Ascending aorta (tissue), 2 donors: ENCODE measurements at places on chromosomes 13 and 19. TPM values are rescaled to one million over a fixed set of nuclear protein-coding genes. Genes with fewer than 3 reads are reported as not detected.

GRCh38 chr19:41276231-41276630 lies 12.1 kb downstream of the HNRNPUL1 start:
- no peak for DNase-seq

DNA sequence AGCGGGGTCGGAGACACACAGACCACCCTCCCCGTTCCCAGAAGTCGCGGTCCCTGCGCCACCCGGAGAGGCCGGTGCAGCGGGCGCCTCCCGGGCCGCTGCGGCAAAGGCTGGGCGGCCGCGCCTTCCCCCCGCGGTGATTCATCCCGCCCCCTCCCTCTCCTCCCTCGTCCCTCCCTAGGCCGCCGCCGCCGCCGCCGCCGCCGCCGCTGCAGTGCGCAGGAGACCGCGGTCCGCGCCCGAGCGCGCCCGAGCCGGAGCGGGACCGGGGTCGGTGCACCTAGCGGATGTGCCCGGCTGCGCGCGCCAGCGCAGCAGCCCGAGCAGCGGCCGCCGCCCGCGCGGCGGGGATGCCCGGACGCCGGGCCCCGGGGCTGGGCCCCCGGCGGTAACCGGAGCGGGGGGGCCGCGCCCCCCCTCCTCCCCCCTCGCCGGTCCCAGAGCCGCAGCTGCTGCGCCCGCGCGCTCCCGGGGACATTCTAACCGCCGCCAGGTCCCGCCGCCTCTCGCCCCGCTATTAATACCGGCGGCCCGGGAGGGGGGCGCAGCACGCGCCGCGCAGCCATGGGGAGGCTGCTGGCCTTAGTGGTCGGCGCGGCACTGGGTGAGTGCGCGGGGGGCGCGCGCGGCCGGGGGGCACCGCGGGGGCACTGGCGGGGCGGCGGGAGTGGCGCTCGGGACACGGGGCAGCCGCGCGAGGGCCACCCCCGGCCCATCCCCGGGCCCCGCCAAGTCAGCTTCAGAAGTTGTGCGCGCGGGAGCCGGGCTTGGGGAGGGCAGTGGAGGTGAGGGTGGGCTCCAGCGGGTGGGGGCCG lies at the start of gene SCN1B:
Gene SCN1B (plus strand): TSS at position 214 of the 815 bp plus-strand sequence. CDS start 351 bp downstream, at position 565.
- DNase-seq = no peak

- no peak for DNase-seq
Measured at GRCh38 chr13:72199640-72200039, 332.6 kb upstream of the DACH1 start.

DNA sequence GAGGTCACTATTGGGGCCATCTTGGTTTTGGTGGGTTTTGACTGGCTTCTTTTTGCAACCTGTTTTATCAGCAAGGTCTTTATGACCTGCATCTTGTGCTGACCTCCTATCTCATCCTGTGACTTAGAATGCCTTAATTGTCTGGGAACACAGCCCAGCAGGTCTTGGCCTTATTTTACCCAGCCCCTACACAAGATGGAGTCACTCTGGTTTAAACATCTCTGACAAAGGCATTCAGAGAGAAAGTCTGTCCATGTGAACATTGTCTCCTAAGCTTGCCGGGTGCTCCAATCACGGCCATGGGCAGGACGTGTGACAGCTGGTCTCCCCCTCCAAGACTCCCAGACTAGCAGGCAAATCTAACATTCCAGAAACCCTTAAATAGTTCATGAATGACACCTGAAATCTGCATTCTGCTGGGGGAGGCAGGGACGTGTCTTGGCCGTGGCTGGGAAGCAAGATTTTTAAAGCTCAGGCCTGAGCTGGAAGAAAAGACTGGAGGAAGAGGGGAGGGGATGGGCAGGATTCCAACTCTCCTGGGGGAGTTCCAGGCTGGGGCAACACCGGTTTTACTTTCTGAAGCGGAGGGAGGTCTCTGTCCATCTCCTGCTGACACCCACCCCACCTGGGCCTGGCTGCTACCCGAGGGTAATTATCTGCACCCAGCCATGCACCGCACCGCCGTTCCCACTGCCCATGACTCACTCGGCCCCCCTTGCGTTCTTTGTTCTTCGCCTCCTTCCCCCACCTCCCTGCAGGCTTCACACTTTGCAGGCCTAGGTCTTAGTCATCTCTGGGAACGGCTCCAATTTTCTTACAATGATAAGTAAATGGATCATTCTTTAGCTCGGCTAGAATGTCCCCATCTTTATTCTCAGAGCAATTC lies 11.6 kb upstream of the OR1M1 start:
- peak; percentile 71 for DNase-seq

KLK4 gene
- not detected for total RNA-seq

ZNF568 gene
- 2.4 TPM for total RNA-seq

C1QTNF9B gene
- total RNA-seq = not detected

CGB8 gene
- total RNA-seq = not detected

- DNase-seq = peak; percentile 78
Measured at GRCh38 chr19:44747739-44748425, 626 bp upstream of the BCL3 start.

DNA sequence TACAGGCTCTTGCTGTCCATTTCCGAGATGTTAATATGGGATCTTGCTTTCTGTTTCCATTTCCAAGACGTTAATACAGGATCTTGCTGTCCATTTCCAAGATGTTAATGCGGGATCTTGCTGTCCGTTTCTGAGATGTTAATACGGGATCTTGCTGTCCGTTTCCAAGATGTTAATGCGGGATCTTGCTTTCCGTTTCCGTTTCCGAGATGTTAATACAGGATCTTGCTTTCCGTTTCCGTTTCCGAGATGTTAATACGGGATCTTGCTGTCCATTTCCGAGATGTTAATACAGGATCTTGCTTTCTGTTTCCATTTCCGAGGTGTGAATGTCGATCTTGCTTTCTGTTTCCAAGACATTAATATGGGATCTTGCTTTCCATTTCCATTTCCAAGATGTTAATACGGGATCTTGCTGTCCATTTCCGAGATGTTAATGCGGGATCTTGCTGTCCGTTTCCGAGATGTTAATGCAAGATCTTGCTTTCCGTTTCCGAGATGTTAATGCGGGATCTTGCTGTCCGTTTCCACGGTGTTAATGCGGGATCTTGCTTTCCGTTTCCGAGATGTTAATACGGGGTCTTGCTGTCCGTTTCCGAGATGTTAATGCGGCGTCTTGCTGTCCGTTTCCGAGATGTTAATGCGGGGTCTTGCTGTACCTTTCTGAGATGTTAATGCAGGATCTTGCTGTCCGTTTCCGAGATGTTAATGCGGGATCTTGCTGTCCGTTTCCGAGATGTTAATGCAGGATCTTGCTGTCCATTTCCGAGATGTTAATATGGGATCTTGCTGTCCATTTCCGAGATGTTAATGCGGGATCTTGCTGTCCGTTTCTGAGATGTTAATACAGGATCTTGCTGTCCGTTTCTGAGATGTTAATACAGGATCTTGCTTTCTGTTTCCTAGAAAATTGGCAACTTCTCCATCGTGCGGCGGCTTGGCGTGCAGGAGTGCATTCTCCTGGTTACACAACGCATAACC lies 38.3 kb downstream of the PEX11G start:
- no peak for DNase-seq

GRCh38 chr19:33191501-33191900 lies 2.6 kb upstream of the LRP3 start:
- DNase-seq = no peak

- no peak for DNase-seq
Measured at GRCh38 chr13:46122304-46122703, 17.5 kb upstream of the CPB2 start.

DNA sequence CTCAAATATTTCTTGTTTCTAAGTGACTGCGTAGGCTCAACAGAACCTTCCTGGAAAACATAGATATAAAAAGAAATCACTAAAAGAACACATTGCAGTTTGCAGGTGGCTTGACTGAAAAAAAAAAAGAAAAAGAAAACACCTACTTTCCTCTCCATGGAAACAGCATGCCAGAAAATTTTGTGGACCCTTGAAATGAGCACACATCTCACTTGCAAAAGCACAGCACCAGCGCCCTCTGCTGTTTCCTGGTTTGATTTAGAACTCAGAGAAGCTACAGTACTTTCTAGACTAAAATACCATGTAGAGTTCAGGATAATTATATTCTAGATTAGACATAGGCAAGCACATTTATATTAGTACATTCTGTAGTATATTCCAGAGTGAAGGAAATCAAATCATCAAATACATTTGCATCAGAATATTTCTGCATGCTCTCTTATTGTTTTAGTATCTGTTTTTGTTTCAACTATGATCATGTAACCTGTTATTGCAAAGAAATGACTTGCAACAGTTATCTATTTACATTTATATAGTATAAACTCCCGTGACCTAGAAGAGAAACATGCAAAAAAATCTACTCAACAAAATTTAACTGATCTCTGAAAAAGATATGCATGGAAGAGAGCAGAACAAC lies 22.3 kb upstream of the XPO4 start:
- DNase-seq = peak; percentile 86

- no peak for DNase-seq
Measured at GRCh38 chr19:30333291-30334065, 38.7 kb upstream of the ZNF536 start.

GRCh38 chr13:48158290-48158689 lies 63.4 kb upstream of the MED4 start:
- no peak for DNase-seq

DNA sequence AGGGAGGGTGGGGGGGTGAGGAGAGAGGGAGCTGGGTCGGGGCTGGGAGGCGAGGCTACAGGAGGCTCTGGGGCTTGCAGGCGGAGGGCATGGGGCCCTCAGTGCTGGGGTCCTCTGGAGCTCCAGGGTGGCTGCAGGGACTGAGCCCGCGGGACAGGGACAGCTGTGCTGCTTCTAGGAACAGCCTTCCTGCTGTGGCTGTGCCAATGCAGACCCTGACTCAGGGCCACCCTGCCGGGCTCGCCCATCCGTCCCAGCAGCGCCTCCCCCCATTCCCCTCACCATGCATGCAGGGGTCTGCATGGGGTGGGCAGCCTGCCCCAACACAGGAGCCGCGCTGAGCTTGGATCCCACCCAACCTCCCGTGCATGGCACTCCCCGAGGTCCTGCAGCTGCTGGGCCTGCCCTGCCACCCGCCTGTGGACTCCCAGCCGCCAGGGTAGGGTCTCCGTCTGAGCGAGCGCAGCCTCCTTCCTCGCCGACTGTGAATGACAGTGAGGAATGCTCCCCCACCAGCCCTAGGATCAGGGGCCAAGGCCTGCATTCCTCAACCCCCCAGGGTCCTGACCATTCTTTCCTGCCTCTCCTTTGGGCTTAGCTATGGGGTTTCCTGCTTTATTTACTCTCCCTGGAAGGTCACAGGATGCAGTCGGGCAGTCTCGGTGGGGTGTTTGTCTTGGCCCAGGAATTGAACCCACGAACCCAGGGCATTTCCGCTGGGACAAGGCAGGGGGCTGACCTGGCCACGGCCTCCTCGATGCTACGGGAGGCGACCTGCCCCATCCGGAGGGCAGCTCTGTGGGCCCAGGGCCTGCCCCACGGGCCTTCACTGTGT lies 23.4 kb downstream of the CEBPG start:
- no peak for DNase-seq

- no peak for DNase-seq
Measured at GRCh38 chr13:100725472-100725871, 50.9 kb upstream of the TMTC4 start.

FFAR1 gene
- not detected for total RNA-seq

- DNase-seq = no peak
Measured at GRCh38 chr13:46051968-46052318, 603 bp downstream of the ZC3H13 start.

- no peak for DNase-seq
Measured at GRCh38 chr19:7355151-7355820, 6.5 kb downstream of the ARHGEF18 start.

ICAM1 gene
- 74.8 TPM for total RNA-seq

DNA sequence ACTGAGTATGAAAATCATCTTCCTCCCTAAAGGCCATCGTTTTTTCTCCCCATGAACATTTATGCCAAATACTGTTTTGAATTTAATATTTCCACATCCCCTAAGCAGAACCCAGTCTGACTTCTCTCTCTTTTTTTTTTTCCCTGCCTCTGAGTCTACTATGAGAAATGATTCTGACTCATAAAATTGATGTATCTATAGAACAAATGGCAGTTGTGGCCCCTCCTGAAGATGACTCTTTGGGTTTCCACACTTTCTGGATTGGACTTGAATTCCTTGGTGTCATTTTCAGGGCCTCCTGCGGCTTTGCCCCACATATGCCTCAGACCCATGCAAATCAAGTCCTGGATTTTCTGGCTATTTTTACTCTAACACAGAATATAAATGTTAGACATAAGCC lies 22.7 kb upstream of the NAXD start:
- DNase-seq = no peak

SELENOV gene
- not detected for total RNA-seq

- peak; percentile 86 for DNase-seq
Measured at GRCh38 chr13:40060296-40061007, 405.0 kb downstream of the COG6 start.

DNA sequence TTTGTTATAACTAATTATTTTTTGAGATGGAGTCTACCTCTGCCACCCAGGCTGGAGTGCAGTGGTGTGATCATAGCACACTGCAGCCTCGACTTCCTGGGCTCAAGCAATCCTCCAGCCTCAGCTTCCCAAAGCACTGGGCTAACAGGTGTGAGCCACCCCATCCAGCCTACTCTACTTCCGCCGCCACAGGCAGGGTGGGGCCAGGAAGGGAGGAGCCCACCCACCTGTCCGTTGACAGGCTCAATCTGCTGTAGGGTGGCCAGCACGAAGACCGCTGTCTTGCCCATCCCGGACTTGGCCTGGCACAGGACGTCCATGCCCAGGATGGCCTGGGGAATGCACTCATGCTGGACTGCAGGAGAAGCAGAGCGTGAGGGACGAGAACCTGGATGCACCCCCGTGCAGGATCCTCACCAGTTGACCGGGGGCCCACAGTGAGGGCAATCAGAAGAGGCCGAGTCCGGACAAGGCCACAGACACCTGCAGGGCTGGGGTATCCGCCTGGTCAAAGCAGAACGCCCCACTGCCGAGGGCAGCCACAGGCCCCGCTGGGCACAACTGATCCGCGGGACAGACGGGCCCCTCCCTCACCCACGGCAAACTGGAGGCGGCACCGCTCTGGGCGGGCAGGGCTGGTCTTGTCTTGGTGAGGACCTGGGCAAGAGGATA lies 6.7 kb downstream of the DDX39A start:
- DNase-seq = no peak

DNA sequence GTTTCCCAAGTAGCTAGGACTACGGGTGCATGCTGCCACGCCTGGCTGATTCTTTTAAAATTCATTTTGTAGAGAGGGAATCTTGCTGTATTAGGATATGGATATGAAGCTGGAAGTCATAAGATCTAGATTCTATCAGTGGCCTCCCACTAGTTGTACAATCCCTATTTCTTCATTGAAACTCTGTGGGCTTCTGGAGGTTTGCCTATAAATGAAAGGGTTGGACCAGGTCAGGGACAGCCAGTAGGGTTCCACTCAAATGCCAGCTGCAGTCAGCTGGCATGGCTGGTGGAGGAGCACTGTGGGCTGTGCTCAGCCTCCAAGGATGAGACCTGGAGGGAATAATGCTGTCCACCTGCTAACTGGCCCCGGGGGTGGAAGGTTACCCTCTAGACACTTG lies 110.2 kb upstream of the GJB6 start:
- no peak for DNase-seq
